ENCODE measurements at places on chromosomes 12 and 14. TPM values are rescaled to one million over a fixed set of nuclear protein-coding genes. Genes with fewer than 3 reads are reported as not detected.

Gene NRDE2
- 12.0 TPM for total RNA-seq

Gene FAM181A
- not detected for total RNA-seq

Gene METTL1
- total RNA-seq, result 7.5 TPM

Gene KRT74
- 0.62 TPM for total RNA-seq

Gene CMKLR1
- 5.3 TPM for total RNA-seq
